T-helper 17 cell (primary cell): ENCODE measurements at places on chromosomes 4 and X. TPM values are rescaled to one million over a fixed set of nuclear protein-coding genes. Genes with fewer than 3 reads are reported as not detected.

MTHFD2L gene
- total RNA-seq = 14.5 TPM

DNA sequence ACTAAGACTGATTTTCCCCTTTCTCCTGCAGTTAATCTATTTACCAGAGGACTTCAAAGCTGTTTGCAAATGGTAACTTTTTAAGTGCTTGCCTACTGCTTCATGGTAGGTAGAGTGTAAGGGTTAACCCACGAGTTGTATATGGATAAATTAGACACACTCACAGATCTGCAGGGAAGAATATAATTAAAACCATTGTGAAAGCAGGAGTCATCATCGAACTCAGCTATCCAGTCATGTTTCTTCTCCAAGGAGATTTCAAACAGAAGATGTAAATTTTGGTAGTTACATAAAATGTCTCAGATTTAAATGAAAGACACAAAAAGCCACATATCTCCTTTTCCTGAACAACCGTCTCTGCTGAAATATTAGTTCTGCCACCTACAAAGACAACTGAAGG lies 549 bp upstream of the XG start:
- no peak for DNase-seq

TMEM150C gene
- total RNA-seq = 0.37 TPM

DNA sequence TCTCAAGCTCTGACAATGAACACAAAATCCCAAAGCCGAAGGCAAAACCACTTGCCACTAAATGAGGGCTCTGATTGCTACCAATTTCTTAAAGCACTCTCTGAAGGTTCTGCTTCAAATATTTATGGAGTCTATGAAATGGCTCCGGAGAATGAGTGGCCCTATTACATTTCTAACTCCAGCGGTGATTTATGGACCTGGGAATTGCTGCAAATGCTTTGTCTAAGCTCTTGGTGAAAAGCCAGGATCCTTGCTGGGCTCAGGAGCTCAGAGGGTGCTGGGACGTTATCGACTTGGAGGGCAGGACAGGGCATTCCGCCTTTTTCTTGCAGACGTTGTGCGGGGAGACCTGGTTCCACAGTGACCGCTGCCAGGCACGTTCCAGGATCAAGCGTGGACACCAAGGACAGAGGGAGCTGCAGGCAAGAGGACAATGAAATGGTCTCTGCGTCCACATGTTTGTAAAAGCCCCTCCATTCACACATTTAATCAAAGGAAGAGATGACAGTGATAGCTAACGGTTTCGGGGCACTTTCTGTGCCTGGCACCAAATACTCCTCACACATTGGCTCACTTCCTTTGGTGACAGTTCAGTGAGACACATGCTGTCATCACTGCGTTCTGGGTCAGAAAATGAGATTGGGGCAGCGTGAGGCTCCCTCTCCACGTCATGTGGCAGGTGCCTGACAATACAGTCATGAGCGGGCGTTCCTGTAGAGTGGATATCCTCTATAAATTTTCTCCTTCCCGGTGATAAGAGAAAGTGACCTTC lies 58.8 kb downstream of the C4orf50 start:
- DNase-seq = no peak

GRCh38 chr4:137378821-137379220 lies 153.5 kb downstream of the PCDH18 start:
- DNase-seq = no peak

DNA sequence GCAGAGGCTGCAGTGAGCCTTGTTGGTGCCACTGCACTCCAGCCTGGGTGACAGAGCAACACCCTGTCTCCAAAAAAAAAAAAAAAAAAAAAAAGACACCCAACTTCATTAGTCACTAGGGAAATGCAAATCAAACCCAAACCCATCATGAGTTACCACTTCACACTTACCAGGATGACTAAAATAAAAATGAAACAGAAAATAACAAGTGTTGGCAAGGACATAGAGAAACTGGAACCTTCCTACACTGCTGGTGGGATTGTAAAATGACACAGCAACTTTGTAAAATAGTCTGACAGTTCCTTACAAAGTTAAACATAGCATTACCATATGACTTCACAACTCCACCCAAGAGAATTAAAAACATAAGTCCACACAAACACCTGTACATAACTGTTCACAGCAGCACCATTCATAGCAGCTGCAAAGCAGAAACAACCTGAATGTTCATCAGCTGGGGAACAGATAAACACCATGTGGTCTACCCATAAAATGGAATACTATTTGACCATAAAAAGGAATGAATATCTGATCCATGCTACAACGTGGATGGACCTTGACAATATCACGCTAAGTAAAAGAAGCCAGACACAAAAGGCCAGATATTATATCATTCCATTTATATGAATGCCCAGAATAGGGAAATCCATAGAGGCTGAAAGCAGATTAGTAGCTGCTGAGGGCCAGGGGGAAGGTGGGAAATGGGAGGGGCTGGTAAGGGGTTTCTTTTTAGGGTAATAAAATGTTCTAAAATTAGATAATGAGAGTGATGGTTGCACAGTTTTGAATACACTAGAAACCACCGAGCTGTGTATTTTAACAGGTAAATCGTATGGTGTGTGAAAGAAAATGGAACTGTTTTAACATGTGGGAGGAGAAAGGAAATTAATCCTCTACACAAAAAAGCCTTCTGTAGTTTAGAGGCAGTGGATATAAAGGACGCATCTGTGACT lies 18.3 kb downstream of the CD99L2 start:
- no peak for DNase-seq

GRCh38 chr4:23730998-23731397 lies 158.8 kb downstream of the PPARGC1A start:
- DNase-seq = no peak

ADH1A gene
- not detected for total RNA-seq

C4orf54 gene
- total RNA-seq = not detected
